ENCODE measurements at places on chromosomes 7 and 10. TPM values are rescaled to one million over a fixed set of nuclear protein-coding genes. Genes with fewer than 3 reads are reported as not detected.
A peak's percentile ranks its signal among the peaks of the same experiment; 100 is the strongest.

Gene AFAP1L2
- total RNA-seq, result 17.9 TPM

Gene GOT1
- total RNA-seq, result 14.8 TPM

Gene EBF3
- total RNA-seq, result 2.3 TPM

Gene CPA4
- 10.2 TPM for total RNA-seq

Gene ASB15
- not detected for total RNA-seq

Gene PIP
- not detected for total RNA-seq

Gene MYO3A
- 3.4 TPM for total RNA-seq

Gene FAM131B
- total RNA-seq, result not detected

Gene UPK3BL2
- 7.5 TPM for total RNA-seq

Gene BTBD16
- not detected for total RNA-seq

Gene RNLS
- total RNA-seq, result 26.5 TPM

Gene PNLIPRP3
- not detected for total RNA-seq

Gene GRM3
- not detected for total RNA-seq

Gene FGF8
- total RNA-seq, result not detected

Gene MACROH2A2
- total RNA-seq, result 0.99 TPM

Gene DKK1
- total RNA-seq, result not detected

DNA sequence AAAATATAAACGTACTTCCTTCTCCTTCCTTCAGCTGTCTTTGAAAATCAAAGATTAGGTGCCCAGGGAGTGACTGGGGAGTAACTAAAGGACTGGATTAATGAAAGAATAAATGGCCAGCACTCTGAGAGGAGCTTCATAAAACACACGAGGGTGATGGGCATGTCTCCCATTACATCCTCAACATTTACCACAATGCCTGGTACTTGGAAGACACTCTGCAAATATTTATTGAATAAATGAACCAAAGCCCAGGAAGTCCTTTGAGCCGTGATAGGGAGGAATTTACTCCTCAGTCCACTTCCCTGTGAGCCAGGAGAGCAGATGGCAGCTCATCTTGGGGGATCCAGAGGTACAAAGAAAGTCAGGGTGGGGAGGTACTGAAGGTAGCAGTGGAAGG, 96.3 kb downstream of the RAB11FIP2 start:
- no peak overlapping the region for H3K4me3 ChIP-seq
- no peaks in the 10 kb centered on the region for H3K36me3 ChIP-seq
- no peaks in the 10 kb centered on the region for H3K27me3 ChIP-seq
- H3K27ac ChIP-seq, result no peak overlapping the region

DNA sequence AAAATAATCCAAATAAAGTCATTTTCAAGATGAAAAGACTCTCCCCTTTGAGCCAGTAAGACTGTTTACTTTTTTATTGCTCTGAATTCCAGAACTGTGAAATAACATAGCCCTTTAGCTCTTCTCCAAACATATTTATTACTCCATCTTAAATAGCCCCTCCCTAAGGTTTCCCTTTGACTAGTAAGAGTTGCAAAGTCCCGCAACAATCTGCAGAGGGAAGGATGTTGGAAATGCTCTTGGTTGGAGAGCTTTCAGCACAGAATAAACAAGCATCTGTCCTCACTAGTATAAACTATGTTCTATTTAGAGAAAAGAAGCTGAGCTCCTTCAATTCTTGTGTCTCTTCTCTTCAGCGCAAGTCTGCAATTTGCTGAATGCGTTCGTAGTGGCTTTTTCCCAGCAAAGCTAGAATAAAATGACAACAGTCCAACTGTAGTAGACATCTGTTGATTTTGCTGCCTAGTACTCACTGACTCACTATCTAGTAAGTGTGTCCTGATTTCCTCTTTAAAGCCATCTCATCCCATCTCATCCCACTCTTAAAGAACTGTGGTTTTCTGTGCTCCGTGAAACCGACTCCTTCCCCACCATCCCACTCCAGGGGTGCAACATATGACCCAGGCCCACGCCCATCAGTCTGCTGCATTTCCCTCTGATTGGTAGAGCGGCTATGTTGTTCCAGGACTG, 104.0 kb downstream of the FAM107B start:
- no peak for DNase-seq

DNA sequence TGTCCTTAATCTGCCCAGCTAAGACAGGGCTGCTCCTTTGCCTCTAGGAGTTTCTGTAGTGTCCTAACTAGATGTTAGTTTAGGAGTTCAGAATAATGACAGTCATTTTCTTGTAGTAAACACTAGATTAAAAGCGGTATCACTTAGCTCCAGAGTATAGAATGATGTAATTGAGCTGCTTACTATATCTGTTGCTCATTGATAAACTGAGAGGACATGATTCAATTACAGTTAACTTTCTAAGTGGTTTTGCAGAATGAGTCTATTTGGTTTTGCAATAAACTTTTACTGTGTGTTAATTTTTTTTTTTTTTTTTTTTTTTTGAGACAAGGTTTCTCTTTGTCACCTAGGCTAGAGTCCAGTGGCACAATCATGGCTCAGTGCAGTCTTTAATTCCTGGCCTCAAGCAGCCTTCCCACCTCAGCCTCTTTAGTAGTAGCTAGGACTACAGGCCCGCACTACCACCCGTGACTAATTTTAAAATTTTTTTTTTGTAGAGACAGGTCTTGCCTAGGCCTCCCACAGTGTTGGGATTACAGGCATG, 1.8 kb downstream of the STMP1 start:
- H3K27ac ChIP-seq, result no peak overlapping the region
- H3K4me1 ChIP-seq, result peaks cover 20% of the 10 kb centered on the region
- no peaks in the 10 kb centered on the region for H3K36me3 ChIP-seq
- no peaks in the 10 kb centered on the region for H3K27me3 ChIP-seq
- H3K4me3 ChIP-seq, result no peak overlapping the region

- no peaks in the 10 kb centered on the region for H3K27me3 ChIP-seq
- no peak overlapping the region for H3K27ac ChIP-seq
- peaks cover 32% of the 10 kb centered on the region for H3K4me1 ChIP-seq
- no peak overlapping the region for H3K4me3 ChIP-seq
- DNase-seq, result no peak
These were observed 251.6 kb upstream of the MKLN1 start for GRCh38 chr7:131076032-131076431.

GRCh38 chr7:95099106-95099505, 191.7 kb downstream of the PPP1R9A start:
- H3K36me3 ChIP-seq, result no peaks in the 10 kb centered on the region
- H3K4me3 ChIP-seq, result no peak overlapping the region
- DNase-seq, result no peak
- no peak overlapping the region for H3K27ac ChIP-seq

- no peaks in the 10 kb centered on the region for H3K36me3 ChIP-seq
- peaks cover 8% of the 10 kb centered on the region for H3K4me1 ChIP-seq
- H3K4me3 ChIP-seq, result no peak overlapping the region
These were observed 33.6 kb downstream of the ZEB1 start for GRCh38 chr10:31352436-31353226.

- H3K27ac ChIP-seq, result peak overlapping the region; percentile 95
- H3K4me1 ChIP-seq, result peaks cover 41% of the 10 kb centered on the region
- no peak overlapping the region for H3K4me3 ChIP-seq
- H3K27me3 ChIP-seq, result no peaks in the 10 kb centered on the region
- no peaks in the 10 kb centered on the region for H3K36me3 ChIP-seq
These were observed 94.7 kb upstream of the ZMIZ1 start for GRCh38 chr10:78973901-78974616.

GRCh38 chr10:66834802-66835201, 91.0 kb upstream of the LRRTM3 start:
- no peak overlapping the region for H3K4me3 ChIP-seq
- H3K4me1 ChIP-seq, result no peaks in the 10 kb centered on the region
- H3K27me3 ChIP-seq, result no peaks in the 10 kb centered on the region
- no peaks in the 10 kb centered on the region for H3K36me3 ChIP-seq

- no peaks in the 10 kb centered on the region for H3K4me1 ChIP-seq
- no peak for DNase-seq
- no peaks in the 10 kb centered on the region for H3K36me3 ChIP-seq
These were observed 59.1 kb downstream of the JAZF1 start for GRCh38 chr7:28121496-28121895.

DNA sequence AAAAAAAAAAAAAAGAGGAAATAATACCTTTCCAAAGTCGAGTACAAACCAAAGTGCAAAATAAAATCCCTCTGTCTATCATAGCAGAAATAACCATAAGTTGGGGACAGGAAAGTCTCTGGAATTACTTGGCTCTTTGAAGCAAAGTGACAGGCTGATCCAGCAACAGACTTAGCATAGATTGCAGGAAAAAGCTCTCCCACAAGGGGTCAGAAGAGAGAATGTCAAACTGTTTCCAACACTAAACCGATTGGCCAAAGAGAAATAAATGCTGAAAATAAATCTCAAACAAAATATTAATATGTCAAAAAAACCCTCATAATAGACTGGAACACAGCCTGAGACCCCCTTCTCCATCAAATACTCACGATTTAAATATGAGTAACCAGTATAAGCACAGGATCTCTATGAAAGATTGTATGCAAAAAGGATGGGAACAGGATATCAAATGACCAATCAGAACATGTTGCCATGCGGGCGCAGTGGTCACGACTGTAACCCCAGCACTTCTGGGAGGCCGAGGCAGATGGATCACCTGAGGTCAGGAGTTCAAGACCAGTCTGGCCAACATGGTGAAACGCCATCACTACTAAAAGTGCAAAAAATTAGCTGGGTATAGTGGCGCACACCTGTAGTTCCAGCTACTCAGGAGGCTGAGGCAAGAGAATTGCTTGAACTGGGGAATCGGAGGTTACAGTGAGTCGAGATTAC, 1000.7 kb upstream of the LRRN3 start:
- DNase-seq, result no peak
- H3K4me1 ChIP-seq, result no peaks in the 10 kb centered on the region
- no peak overlapping the region for H3K4me3 ChIP-seq
- no peaks in the 10 kb centered on the region for H3K27me3 ChIP-seq
- no peak overlapping the region for H3K27ac ChIP-seq

DNA sequence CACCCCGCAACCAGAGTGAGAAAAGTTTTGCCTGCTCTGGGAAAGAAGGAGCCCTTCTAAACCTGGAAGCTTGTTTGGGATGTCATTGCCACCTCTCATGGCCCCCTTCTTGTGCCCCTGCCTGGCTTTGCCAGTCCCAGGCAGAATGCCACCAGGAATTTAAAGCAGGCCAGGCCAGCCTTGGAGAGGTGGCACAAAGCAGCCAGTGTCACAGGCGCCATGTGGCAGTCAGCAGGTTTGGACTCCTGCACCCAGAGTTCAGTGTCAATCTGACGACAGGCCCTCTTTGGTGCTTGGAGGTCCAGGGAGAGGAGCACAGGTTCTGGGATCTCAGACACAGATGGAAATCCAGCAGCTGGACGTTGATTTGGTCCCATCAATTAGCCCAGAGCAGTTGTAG, 12.7 kb downstream of the HK1 start:
- no peaks in the 10 kb centered on the region for H3K27me3 ChIP-seq
- DNase-seq, result no peak
- H3K27ac ChIP-seq, result no peak overlapping the region
- no peaks in the 10 kb centered on the region for H3K36me3 ChIP-seq
- no peak overlapping the region for H3K4me3 ChIP-seq

GRCh38 chr7:115009139-115009538, 87.2 kb downstream of the MDFIC start:
- no peaks in the 10 kb centered on the region for H3K36me3 ChIP-seq
- H3K27ac ChIP-seq, result no peak overlapping the region
- no peaks in the 10 kb centered on the region for H3K27me3 ChIP-seq
- H3K4me1 ChIP-seq, result peaks cover 16% of the 10 kb centered on the region
- no peak for DNase-seq
- no peak overlapping the region for H3K4me3 ChIP-seq

DNA sequence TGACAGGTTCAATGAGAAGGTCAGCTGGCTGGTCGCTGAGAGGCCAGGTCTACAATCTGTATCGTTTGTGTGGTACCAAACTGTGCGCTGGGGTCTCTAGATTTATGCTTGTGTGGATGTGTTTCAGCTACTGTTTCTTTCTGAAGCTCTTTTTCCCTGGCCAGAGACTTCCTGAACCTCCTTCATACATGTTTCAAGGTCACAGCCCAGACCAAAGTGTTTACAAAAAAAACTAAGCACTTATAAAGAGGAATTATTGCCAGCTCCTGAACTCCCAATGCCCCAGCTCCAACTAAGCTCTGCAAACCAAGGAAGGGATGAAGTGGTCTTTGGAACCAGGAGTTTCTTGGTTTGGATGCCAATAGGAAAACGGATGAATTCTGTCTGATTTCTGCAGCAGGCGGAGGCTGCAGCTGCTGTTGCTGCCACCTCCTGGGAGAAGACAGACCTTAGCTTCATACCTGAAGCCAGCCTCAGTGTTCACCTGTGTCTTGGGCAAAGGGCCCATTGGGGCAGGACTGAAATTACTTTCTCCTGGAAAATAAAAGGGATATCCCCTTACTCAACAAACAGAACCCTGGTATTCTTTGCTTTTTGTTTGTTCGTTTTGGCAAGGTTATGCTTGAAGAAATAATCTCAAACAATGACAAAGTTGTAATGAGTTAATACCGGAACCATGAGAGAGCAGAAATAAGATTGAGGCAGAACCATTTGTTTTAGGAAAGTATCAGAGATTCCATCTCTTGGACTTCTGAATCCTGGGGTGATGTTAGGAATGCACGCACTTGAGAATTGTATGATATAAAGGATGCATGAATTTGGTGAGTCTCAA, 24.6 kb upstream of the MKLN1 start:
- peaks cover 18% of the 10 kb centered on the region for H3K4me1 ChIP-seq
- no peaks in the 10 kb centered on the region for H3K36me3 ChIP-seq
- DNase-seq, result peak; percentile 61
- H3K4me3 ChIP-seq, result no peak overlapping the region
- no peaks in the 10 kb centered on the region for H3K27me3 ChIP-seq
- peak overlapping the region; percentile 47 for H3K27ac ChIP-seq

GRCh38 chr7:113890331-113891030, 28.3 kb downstream of the PPP1R3A start:
- H3K27me3 ChIP-seq, result no peaks in the 10 kb centered on the region
- H3K4me1 ChIP-seq, result no peaks in the 10 kb centered on the region
- no peak overlapping the region for H3K4me3 ChIP-seq
- no peaks in the 10 kb centered on the region for H3K36me3 ChIP-seq

GRCh38 chr7:5683280-5683670, 98.2 kb downstream of the RNF216 start:
- H3K4me3 ChIP-seq, result no peak overlapping the region
- H3K36me3 ChIP-seq, result no peaks in the 10 kb centered on the region
- H3K27me3 ChIP-seq, result no peaks in the 10 kb centered on the region
- no peak for DNase-seq

- no peak overlapping the region for H3K4me3 ChIP-seq
- H3K36me3 ChIP-seq, result no peaks in the 10 kb centered on the region
- peak; percentile 37 for DNase-seq
- no peaks in the 10 kb centered on the region for H3K4me1 ChIP-seq
These were observed 9.0 kb upstream of the CFTR start for GRCh38 chr7:117470777-117471176.

GRCh38 chr7:142868986-142869415, 14.1 kb downstream of the EPHB6 start:
- H3K36me3 ChIP-seq, result no peaks in the 10 kb centered on the region
- no peak for DNase-seq
- H3K4me3 ChIP-seq, result no peak overlapping the region
- H3K4me1 ChIP-seq, result no peaks in the 10 kb centered on the region
- no peak overlapping the region for H3K27ac ChIP-seq

DNA sequence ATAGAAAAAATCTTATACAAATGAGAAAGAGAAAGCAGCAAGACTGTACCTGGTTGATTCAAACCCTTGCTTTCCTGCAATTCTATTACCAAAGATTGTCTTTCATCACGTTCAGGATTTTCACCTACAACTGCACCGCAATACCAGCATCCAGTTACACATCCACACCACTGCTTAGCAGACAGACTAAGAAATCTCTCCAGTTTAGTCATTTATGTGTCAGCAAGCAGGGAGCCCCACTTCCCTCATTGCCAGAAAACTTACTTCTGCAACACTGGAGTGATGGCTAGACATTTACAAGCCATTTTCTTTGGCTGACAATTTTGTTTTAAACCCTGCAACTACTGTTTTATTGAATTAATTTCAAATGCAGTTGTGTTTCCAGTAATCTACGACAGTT, 359.6 kb upstream of the MEOX2 start:
- no peak overlapping the region for H3K4me3 ChIP-seq
- no peak for DNase-seq
- H3K27me3 ChIP-seq, result no peaks in the 10 kb centered on the region

All from body of pancreas (tissue), 4 donors.